ENCODE measurements at places on chromosomes 4 and X.

DNA sequence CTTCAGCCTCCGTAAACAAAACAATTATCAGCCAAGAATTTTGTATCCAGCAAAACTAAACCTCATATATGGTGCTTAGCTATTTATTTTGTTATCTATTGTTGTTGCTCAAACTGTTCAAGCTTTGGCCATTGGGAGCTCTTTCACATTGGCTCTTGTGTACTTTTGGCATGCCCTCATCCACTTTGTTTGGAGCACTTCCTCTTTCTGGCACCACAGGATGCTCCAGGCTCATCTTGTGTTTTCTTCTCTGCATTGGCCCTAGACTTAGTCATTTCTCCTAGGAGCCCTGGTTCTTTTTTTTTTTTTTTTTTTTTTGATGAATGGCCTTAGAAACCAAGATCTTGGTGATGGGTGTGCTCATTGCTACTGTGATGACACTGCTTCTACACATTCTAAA lies 74.5 kb downstream of the DIPK2B start:
- DNase-seq: no peak

DNA sequence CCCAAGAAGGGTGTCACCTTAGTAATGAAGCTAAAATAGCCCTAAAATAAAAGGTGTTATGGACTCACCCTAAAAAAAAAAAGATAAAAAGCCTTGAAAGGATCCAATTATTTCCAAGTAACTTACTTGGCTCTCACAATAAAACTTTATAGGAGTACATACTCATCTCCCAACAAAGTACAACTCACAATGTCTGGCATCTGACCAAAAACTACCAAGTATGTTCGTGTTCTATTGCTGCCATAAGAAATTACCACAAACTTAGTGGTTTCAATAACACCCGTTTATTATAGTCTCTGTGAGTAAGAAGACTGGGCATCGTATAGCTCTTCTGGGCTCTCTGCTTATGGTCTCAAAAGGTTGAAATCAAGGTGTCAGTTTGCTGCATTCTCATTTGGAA lies 51.0 kb downstream of the BEX1 start:
- DNase-seq: no peak

GRCh38 chrX:49147936-49148335 lies 14.6 kb upstream of the MAGIX start:
- no peak for DNase-seq

DNA sequence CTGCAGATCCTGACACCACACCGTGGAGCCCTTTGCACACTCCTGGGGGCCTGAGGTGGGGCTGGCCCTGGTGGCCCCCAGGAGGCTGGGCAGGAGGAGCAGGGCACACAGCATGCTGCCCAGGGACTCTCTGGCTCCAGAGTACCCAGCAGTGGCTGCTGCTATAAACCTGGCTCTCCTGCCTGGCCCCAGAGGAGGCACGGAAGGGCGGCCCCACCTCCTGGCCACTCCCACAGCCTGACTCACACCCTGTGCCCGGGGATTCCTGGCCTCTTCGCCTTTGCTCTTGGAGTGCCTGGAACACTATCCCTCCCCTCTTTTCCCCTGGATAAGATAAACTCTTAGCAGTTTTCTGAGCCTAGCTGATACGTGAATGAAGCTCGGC lies at the start of gene PSAPL1:
Gene PSAPL1, minus strand, starts transcription at position 165 of the 385 bp plus-strand sequence. Its CDS starts 51 bp downstream, at position 114.
- no peak for DNase-seq

GRCh38 chrX:53250556-53250955 lies 25.5 kb upstream of the KDM5C start:
- no peak for DNase-seq

GRCh38 chrX:101232316-101232715 lies 12.7 kb downstream of the DRP2 start:
- DNase-seq: no peak

DNA sequence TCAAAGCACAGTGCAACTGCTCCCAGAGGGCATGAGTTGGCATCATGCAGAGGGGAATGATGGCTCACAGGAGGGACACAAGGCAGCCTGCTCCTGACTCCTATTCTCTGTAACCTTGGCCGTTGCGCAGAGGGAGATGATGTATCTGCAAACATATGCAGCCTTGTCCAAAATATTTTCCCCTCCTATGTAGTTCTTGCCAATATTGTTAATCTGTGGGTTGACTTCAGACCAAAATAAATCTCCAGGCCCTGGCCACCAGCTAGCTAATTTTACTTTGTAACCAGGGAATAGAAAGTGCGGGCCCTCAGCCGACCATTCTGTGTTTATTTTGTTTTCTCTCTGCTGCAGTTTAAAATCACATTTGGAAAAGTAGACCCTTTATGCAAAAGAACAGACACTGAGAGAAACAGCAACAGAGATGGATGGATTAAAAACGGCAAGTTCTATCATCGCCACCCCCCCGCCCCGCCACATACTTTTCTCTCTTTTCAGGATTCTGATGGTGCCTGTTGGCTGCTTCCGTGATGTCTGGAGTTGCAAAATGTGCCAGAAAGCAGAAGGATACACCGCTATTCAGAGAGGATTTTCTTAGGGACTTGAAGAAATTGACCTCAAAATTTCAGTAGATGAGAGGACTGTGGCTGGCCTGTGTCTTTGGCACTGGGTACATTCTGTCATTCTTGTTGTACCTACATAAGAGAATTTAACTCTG lies 185.3 kb upstream of the BCOR start:
- DNase-seq: no peak

DNA sequence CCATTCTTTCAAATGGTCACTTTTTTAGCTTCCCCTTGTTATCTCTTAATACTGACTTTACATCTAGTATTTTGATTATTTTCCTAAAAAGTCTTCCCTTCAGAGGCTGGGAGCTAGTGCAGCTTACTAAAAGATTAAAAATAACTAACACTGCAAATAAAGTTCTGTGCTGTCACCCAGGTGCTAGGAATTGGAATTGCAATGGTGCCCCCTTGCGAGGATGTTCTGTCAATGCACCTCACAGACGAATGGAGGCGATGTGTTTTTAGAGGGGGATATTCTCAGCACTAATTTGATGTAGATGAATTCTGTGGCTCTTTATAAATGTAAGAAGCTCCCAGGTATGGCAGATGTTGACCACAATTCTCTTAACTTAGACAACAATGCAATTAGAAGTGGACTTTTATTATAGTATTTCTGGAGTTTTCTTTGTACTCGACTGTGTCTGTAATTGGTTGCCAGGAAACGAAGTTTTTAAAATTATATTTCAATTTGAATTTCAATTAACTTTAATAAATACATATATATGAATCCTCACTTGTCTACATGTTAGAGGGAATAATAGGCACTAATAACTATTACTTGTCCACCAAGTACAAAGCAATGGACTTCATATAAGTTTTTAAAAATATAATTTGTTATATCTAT lies 22.0 kb upstream of the SMIM31 start:
- DNase-seq: peak; percentile 78

DNA sequence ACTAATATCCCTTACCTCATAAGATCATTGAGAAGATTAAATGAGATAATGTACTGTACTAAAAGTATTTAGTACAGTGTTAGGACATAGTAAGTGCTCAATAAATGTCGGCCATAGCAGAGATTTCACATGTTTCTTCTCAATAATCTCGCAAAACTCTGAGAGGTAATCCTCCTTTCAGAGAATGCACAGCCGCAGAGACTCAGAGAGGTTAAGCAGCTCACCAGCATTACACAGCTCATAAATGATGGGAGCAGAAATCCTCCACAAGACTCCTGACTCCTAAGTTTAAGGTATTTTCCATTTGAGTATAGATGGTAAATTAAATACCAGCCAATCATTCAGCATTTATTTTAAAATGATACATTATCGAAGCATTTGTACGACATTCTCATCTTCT lies 34.6 kb downstream of the FAM114A1 start:
- no peak for DNase-seq

- DNase-seq: no peak
Observed at GRCh38 chr4:18917689-18918088, 896.1 kb upstream of the LCORL start.

- DNase-seq: no peak
Observed at GRCh38 chr4:5619913-5620625, 88.3 kb downstream of the EVC2 start.

DNA sequence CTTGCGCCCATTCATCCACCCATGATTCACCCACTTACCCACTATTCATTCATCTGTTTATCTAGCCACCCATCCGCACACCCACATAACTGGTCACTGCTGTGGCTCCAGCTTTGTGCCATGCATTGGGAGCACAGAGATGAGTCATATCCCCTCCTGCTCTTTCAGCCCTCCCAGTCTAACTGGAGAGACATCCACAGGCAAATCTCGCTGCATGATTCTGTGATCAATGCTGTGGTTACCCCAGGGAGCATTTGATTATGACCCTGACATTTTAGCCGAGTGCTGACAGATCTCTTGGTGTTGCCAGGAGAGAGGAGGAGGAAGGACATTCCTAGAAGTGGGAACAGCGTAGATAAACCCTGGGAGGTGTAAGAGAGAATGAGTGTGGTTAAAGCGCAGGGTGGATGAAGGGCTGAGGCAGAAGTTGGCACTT lies 10.4 kb upstream of the PORCN start:
- no peak for DNase-seq

- no peak for DNase-seq
Observed at GRCh38 chrX:142686653-142687283, 339.0 kb upstream of the SPANXN4 start.

GRCh38 chr4:112093636-112094202 lies 51.5 kb upstream of the FAM241A start:
- no peak for DNase-seq

DNA sequence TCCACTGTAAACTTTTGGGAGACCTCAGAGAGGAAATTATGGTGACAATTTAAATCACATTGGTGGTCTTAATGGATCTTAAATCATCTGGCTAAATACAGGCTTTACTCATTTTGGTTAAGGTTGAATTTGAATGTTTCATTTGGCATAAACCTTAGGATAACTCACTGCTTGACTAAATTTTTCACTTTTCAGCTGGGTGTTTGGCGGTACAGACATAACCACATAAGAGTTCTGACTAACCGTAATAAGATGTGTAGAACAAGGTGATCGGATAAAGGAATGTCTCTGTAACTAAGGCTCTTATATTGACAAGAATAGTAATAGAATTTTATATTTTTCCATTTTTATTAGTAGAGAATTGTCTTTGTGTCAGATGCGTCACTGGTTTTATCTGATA lies 281.0 kb downstream of the BMPR1B start:
- no peak for DNase-seq

DNA sequence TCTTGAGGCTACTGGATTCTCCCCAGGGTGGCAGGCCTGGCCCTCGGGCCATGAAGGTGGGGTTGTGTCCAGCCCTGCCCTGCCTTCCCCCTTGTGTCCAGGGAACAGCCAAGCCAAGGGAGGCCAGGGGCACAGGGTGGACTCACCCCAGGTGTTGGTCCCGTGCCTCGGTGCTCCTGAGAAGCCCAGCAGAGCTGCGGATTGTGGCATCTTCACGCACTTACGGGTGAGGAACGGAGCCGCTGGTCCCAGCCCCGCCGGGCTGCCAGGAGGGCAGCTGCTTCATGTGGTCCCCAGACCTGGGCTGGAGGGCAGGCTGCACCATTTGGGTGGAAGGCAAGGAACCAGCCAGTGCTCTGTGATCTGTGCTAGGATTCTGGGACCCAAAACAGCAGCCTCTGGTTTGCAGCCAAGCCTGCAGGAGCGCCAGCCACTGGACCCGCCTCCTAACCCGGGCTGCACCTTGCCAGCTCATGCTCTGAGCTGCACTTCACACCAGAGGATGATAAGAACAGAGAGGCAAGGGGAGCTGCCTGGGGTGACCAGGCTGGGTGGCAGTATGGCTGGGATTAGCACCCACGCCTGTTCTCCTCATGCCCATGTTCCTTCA lies 36.1 kb upstream of the HMX1 start:
- peak; percentile 43 for DNase-seq

- DNase-seq: no peak
Observed at GRCh38 chrX:45860450-45860849, 659.8 kb upstream of the DIPK2B start.

DNA sequence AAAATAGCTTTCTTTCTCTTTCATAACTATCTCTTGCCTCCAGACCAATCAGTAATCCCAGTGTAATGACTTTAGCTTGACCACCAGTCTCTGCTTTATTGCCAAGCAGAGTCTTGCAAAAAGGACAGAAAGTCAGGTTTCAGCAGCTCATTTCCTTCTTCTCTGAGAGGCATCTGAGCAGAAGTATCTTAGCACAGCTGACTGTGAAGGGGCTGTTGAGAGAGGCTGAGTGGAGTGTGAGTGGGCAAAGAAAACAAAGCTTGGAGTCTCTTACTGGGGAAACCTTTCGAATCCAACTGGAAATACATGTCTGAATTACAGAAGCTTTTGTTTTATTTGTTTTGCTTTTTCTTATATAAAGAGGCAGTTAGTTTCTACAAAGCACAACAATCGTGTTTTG lies 170.3 kb upstream of the IGFBP7 start:
- no peak for DNase-seq

DNA sequence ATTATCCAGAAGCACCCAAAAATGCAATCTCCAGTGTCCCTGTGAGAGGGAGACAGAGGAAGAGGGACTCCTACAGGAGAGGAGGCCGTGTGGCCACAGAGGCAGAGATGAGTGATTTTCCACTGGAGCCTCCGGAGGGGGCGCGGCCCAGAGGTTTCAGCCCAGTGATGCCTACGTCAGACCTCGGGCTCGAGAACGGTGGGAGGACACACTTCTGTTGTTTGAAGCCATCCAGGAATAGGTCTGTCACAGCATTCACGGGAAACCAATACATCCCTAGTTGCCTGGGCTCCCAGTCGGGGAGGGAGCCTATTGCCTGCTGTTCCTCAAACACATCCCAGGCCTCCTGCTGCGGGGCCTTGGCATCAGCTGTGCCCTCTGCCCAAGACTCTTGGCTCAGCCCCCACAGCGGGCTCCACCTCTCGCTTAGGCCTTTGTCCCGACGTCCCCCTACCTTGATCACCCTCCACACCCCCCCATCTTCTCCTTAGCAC lies 39.2 kb upstream of the HMX1 start:
- DNase-seq: peak; percentile 48

GRCh38 chrX:121163443-121163842 lies 116.0 kb downstream of the GLUD2 start:
- no peak for DNase-seq
